ENCODE measurements at places on chromosomes 1 and 21. TPM values are rescaled to one million over a fixed set of nuclear protein-coding genes. Genes with fewer than 3 reads are reported as not detected.

- DNase-seq = no peak
Observed at GRCh38 chr1:29893046-29893723, 656.9 kb downstream of the PTPRU start.

The RNF19B gene
- 10.0 TPM for polyA plus RNA-seq

The GREM2 gene
- 0.31 TPM for polyA plus RNA-seq

The ADGRL4 gene
- not detected for polyA plus RNA-seq

The CRABP2 gene
- polyA plus RNA-seq = 15.6 TPM
